Tibial nerve (tissue), 4 donors: ENCODE measurements at places on chromosomes 7 and 10. TPM values are rescaled to one million over a fixed set of nuclear protein-coding genes. Genes with fewer than 3 reads are reported as not detected.

- H3K36me3 ChIP-seq, result no peaks in the 10 kb centered on the region
- DNase-seq, result no peak
- H3K27me3 ChIP-seq, result no peaks in the 10 kb centered on the region
Observed at GRCh38 chr10:101617102-101617823, 29.1 kb downstream of the DPCD start.

DNA sequence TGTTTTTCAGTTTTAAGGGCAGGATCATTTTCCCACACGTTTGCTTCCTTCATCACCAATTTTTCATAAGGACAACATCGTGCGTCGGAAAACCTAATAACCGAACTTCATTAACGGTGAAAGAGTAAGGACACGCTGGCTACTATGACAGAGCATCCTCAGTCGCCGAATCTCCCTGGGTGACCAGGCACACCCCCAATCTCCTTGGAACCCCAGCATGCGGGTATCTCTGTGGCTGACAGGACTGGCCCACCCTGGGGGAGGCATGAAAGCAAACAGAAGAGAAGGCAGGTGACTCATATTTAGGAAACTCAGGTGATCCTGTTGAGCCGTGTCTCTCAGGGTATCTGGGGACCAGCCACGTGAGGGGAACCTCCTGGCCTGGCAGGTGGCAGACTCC is 134.2 kb downstream of the DIP2C start:
- no peaks in the 10 kb centered on the region for H3K36me3 ChIP-seq
- DNase-seq, result no peak
- no peak overlapping the region for H3K4me3 ChIP-seq
- no peak overlapping the region for H3K27ac ChIP-seq
- H3K27me3 ChIP-seq, result no peaks in the 10 kb centered on the region

DNA sequence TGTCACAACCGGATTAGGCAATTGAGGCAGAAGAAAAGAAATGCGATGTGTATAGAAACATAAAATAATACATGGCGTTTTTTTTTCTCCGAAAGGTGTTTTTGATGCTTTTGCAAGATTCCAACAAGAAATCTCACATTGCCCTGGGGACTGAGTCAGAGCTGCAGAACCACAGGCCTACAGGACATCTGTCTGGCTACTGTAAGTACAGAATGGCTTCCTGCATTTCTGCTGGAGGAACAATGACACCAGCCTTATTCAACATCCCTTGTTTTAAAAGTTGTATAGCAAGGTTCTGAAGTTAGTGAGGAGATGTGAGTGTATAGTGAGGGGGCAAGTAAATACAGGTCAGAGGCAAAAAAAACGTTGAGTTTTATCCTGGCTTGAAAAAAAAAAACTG is 256.4 kb downstream of the ABCA13 start:
- no peaks in the 10 kb centered on the region for H3K4me1 ChIP-seq
- H3K4me3 ChIP-seq, result no peak overlapping the region
- H3K36me3 ChIP-seq, result no peaks in the 10 kb centered on the region
- H3K27me3 ChIP-seq, result no peaks in the 10 kb centered on the region
- DNase-seq, result no peak

DNA sequence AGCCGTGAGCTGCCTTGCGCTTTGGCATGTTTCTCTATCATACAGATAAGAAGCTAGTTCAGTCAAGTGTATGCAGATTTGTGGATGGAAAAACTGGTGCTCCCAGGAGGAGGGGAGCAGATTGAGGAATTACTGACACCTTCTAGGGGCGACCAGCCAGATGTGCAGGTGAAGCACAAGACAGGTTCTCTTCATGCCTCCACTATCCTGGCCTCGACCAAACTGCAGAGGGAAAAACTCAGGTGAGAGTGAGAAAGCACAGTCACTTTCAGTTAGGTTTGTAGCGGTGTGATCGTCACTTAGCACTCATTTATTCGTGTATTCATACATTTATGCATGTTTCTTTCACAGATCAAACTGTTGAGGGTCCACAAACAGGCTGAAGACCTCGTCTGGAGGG is 600 bp upstream of the DBNL start:
- no peaks in the 10 kb centered on the region for H3K27me3 ChIP-seq
- DNase-seq, result no peak
- H3K27ac ChIP-seq, result peak overlapping the region; percentile 91
- peak overlapping the region; percentile 91 for H3K4me3 ChIP-seq
- peaks cover 10% of the 10 kb centered on the region for H3K36me3 ChIP-seq

The SPDYE6 gene
- not detected for total RNA-seq

DNA sequence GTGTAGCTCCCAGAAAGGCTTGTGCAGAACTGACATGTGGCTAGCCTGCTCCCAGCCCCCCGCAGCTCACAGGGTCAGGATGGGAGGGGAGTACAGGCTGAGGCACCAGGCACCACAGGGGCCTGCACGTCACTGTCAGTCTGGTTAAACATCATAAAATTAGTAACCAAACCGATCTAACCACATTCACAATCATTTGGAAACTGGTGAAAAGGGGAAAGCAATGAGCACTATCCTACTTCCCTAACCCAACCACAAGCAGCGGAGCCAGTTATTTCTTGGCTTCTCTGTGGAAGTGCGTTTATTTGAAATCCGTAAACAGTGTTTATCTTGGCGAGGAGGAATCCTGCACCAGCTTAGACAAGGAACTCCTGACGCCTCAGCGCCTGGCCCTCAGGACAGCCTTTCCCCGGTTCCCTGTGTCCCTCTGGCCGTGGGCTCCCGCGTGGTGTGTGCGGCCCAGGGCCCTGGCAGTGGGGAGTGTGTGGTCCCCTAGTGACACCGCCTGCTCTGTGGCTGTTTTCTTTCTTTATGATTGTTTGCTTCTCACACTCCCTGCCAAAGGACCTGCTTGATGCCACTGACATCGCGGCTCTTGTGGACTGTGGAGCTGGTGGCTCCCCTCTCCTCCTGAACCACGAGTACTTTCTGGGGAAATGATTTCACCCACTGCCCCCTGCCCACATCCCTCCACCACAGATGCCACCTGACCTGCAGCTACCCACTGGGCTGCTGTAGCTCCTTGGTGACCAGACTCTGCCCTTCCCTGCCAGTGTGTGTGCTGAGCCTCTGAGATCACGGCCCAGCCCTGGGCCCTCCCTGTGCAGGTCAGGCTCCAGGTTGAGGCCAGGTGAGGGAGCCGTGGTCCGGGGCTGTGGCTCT is 38.0 kb downstream of the INPP5A start:
- H3K27ac ChIP-seq, result no peak overlapping the region
- H3K36me3 ChIP-seq, result no peaks in the 10 kb centered on the region
- peaks cover 24% of the 10 kb centered on the region for H3K4me1 ChIP-seq
- DNase-seq, result no peak
- H3K27me3 ChIP-seq, result no peaks in the 10 kb centered on the region

The RAPGEF5 gene
- 63.3 TPM for total RNA-seq

The MSMB gene
- not detected for total RNA-seq

- DNase-seq, result no peak
- H3K27ac ChIP-seq, result no peak overlapping the region
Observed at GRCh38 chr7:92609921-92610518, 19.8 kb upstream of the FAM133B start.
